Nasal cavity respiratory epithelium epithelial cell of viscerocranial mucosa (primary cell): ENCODE measurements at places on chromosomes 13 and 19. TPM values are rescaled to one million over a fixed set of nuclear protein-coding genes. Genes with fewer than 3 reads are reported as not detected.

Gene PLK5
- total RNA-seq: not detected in 2 replicates

Gene OXGR1
- not detected in 2 replicates for total RNA-seq

Gene SULT2A1
- not detected in 2 replicates for total RNA-seq

Gene MED25
- total RNA-seq: 7.9 and 25.1 TPM in 2 replicates

Gene LHFPL6
- total RNA-seq: 7.5 and 7.9 TPM in 2 replicates

Gene SMIM44
- total RNA-seq: not detected in 2 replicates

Gene KCTD4
- 0.07 TPM in 1 of 2 replicates, not detected in the other for total RNA-seq

Gene FFAR3
- total RNA-seq: not detected in 2 replicates

Gene NLRP7
- total RNA-seq: under 0.01 TPM in 1 of 2 replicates, not detected in the other

Gene PABPC3
- under 0.01 and 0.21 TPM in 2 replicates for total RNA-seq

Gene ADAMTSL5
- total RNA-seq: 3.1 and 8.6 TPM in 2 replicates

Gene TMEM145
- not detected in 2 replicates for total RNA-seq

Gene TEX101
- total RNA-seq: not detected in 2 replicates

Gene SHISA7
- not detected in 2 replicates for total RNA-seq

Gene CDC16
- total RNA-seq: 34.2 and 77.3 TPM in 2 replicates

Gene GPR18
- not detected in 2 replicates for total RNA-seq

Gene ZNF491
- total RNA-seq: 0.34 and 1.6 TPM in 2 replicates

Gene ATP1A3
- total RNA-seq: under 0.01 and 0.14 TPM in 2 replicates
